ENCODE measurements at places on chromosomes 7 and 10.

GRCh38 chr7:112484671-112485167 is 3.9 kb downstream of the LSMEM1 start:
- DNase-seq = no peak

DNA sequence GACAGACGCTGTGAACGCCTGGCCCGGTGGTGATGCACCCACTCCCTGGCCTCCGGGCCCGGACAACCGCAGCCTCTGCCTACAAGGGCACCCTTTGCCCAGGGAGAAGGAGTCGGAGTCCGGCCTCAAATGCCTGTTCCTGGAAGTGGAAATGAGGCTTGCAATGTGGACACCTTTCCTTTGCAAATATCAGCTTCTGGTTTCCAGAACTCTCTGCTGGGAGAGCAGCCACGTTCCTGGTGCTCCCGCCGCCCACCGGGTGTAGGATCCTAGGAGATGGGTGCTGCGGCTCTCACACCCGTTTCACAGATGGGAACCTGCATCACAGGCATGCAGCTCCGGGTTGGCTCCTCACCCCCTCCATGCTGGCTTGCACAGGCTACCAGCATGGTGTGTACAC is 2.9 kb downstream of the FOXL3 start:
- DNase-seq = no peak

DNA sequence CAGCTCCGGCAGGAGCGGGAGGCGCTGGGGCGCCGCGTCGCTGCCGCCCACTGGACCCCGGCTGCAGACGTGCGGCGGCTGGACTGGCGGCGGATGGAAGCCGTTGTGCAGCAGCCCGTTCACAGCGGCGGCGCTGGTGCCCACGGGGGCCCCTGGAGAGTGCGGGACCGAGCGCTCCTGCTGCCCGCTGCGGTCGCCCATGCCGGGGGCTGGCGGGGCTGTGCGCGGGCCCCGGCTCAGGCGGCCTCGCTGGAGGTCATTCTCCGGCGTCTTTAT is 413 bp downstream of the PANK1 start:
- DNase-seq = no peak

GRCh38 chr10:5282137-5282536 is 82.6 kb upstream of the UCN3 start:
- DNase-seq = no peak

DNA sequence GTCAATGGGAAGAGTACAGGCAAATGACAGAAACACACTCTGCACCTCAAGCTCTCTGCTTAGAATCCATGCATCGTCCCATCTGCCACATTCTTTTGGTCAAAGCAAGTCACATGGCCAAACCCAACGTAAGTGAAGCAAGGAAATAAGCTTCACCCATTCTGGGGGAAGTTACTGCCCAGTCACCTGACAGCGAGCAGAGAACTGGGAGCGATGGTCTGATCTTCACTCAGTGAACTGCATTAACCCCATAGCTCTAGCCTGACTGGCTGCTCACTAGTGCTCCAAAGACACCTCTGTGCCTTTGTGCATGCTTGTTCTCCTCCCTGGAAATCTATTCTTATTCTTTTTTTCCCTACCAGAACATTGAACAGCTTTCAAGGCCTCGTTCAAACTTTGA is 89.9 kb downstream of the APBB1IP start:
- DNase-seq = no peak

- DNase-seq = no peak
These were observed 55.9 kb downstream of the ITIH5 start for GRCh38 chr10:7610651-7611389.

GRCh38 chr10:123381224-123381623 is 227.0 kb downstream of the BUB3 start:
- DNase-seq = no peak

DNA sequence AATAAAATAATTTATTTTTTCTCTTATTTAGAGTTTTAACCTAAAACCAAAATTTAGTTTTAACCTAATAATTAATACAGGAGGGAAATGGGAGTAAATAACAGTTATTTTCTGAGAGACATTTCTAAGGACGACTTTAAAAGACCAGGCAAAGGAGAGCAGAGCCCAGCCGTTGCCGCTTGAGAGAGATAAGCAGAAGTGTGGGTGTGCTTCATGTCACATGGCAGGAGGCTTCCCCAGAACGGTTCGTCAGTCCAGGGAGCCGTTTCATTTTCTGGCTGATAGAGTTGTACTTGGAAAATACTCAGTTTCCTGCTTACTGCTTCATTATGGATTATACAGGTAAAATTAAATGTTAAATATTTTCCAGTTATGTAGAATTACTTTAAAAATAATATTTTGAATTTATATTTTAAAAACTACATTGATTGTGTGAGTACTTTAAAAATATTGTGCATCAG is 61.4 kb downstream of the ST7 start:
- peak; percentile 27 for DNase-seq

GRCh38 chr7:45716380-45717203 is 142.4 kb downstream of the ADCY1 start:
- peak; percentile 29 for DNase-seq
